ENCODE measurements at places on chromosomes 11 and 22.
A peak's percentile ranks its signal among the peaks of the same experiment; 100 is the strongest.

DNA sequence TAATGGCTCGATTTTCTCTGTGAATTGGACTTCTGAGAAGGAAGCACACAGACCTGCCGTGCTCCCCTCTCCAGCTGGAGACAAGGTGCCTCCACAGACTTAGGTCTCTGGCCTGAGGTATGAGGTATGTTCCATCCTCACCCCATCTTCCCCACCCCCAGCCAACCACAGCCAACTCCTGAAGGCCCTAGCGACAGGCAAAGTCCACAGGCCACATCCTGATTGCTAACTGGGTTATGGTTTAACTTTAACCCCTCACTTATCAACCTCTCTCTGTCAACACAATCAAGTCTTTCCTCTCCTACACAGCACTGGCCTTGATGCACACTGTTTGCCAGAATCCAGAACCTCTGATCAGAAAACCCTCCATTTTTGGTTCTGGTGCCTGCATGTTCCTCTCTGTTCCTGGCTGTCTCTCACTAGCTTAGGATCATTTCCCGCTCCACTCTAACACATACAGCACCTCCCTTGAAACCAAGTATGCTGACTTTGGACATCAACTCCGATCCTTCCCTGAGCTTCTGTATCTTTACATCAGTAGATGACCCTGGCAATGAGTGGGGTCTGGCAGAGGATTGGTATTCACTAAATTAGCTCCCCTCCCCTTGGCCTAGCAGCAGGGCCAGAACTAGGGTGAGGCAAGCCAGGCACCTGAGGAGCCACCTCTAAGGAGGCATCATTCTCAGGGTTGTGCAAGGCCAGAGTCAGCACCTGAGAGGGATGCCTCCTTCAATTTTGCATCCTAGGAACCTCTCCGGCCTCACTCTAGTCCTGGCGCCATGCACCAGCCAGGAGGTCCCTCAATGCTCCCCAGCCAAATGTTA lies 22.0 kb downstream of the JAML start:
- DNase-seq: no peak

- no peak for DNase-seq
Observed at GRCh38 chr11:68931911-68932310, 28.2 kb downstream of the IGHMBP2 start.

GRCh38 chr22:47370448-47371262 lies 608.2 kb downstream of the TBC1D22A start:
- no peak for DNase-seq

DNA sequence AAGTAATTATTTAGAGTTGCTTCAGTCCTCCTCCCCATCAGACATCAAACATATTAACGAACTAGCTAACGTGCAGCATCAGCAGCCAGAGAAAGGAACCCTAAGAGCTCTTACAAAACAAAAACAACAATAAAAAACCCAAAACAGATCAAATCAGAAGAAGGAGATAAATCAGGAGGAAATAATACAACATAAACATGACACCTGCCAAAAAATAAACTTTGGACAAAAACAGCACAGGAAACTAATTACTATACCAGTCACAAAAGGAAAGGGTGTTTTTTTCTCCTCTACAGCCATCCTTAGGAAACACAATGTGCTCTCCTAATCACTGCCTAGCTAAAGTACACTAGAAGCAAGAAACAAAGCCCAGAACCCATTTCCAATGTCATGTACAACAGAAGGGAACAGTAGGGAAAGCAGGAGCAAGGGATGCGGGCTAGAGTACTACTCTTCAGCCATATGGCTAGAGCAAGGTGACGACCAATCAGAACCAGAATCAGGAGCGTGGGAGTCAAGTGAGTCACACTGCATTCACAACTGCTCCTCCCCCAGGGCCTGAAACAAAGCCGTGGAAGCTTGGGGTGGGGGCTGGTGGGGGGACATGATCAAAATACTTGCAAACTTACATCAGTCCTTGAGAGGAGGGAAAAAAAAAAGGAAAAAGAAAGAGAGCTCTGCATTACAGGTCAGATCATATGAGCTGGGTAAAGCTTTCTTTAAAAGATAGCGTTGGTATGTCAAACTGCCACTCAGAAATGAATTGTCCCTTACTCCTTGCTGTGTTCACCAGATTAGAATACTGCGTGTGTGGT lies 60.4 kb downstream of the LARGE2 start:
- peak; percentile 65 for DNase-seq

DNA sequence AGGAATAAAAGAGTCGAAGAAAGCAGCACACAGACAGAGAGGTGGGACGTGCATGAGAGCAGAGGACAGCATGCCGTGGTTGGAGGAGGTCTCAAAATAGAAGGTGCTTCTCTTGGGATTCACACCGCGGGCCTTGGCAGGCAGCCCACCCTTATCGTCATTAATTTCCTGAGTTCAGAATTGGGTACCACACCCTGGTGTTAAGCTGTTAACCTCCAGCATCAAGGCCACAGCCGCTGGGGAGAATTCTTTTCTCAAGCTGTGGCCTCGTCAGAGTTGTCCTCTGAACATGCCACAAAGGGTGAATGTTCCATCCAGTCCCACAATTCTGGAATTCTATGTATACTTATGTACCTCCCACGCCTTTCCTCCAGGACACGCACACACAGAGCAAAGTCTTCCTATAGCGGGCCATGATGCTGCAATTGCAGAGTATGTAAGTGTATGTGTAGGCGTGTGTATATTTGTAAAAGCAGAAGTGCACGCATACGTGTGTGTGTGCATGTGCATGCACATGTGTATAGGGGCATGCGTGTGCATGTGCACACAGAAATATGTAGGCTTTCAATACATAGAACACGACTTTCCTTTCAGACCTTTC lies 39.0 kb downstream of the ADAMTS8 start:
- no peak for DNase-seq

DNA sequence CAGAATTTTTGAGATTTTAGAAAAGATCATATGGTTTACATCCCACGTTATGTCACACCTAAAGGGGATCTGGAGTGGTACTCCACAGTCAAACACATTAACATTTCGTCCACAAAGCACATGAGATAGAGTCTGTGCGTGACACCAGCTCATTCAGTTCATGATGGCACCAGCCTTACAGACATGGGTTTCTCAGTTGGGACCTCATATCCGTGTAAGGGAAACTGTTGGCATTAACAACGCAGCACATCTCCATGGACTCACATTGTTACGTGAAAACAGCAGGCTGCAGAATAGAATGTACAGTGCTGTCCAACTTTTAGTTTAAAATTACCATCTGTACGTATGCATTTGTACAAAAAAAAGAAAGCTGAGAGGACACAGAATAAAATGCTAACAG lies 14.0 kb downstream of the RIC8A start:
- no peak for DNase-seq

- DNase-seq: no peak
Observed at GRCh38 chr22:38317122-38317994, at the start of gene CSNK1E. CSNK1E (minus strand) TSS chr22:38317433; CDS start chr22:38314157, 3,276 bp downstream.

- no peak for DNase-seq
Observed at GRCh38 chr22:49186762-49187161, 640.9 kb downstream of the BRD1 start.

DNA sequence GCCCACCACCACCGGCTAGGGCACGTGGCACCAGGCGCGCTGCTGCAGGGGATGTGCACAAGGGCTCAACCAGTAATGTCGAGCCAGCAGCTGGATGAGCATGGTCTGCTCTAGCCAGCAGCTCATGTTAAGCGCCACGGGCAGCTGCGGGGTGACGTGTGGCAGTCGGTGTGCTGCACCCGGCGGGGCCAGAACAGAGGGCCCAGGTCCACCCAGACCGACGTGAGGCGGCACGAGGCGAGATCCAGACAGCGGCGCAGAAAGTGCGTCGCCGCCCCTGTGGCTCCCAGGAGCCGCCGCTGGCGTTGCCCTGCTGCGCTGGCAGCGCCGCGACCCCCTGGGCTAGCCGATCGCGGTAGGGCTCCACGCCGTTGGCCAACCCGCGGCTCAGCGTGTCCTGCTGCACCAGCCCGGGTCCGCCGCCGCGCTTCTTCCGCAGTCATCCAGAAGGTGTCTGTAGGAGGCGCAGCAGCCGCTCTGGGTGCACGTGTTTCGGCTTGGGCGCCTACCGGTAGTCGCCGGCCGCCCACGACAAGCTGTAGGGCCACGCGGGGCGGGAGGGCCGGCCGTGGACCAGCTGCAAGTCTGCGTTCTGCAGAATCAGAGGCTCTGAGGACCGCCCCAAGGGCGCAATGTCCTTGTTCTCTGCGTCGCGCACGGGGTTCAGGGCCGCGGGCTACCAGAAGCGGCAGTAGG lies 4.6 kb upstream of the GALR3 start:
- no peak for DNase-seq

DNA sequence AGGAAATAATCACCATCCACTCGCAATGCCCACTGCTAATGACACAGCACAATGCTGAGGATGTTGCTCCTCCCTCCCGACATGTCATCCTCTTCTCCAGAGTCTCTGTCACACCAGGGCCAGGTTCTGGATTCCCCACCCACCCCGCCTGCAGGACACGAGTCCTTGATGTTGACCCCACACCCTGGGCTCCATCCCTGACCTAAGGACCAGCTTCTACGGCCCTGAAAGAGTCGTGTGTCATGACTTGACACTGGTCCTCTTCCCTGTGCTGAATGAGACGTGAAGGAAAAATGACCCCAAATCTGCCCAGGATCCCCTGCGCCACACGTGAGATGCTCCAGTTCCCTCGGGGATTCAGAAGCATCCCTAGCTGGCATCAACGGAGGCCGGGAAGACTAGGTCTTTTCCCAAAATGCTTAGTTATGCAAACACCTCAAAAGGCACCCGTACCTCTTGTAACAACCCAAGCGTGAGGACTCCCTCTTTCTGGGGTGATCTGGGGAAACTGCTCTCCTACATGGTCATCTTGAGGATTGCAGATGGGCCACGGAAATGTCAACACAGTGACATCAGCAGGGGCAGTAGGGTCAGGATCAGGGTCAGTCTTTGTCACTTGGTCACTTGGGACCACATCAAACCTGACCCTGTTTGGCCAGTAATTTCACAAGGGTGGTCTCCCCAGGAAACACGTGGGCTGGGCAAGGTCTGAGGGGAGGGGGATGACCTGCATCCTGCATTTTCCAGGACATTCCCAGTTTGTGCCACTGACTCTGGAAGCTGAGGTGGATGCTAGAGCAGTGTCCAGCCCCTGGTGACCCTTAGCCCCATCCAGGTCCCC lies 42.0 kb downstream of the IGLL5 start:
- DNase-seq: no peak

DNA sequence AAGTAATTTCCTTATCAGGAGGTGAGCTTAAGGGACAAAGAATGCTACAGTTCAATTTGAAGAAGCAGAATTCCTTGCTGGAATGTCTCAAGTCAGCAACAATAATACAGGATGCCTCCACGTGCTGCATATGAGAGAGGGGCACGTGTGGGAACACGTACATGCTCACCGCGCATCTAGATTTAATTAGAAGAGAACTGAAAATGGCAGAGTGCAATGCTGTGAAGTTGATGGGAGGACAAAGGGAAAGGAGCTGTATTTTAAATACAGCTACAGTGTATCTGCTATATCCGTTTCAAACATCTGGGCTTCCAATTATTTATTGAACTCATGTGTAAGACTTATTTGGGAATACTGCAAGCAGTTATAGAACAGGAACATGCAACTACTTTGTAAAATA lies 328.7 kb downstream of the SOX6 start:
- DNase-seq: no peak

DNA sequence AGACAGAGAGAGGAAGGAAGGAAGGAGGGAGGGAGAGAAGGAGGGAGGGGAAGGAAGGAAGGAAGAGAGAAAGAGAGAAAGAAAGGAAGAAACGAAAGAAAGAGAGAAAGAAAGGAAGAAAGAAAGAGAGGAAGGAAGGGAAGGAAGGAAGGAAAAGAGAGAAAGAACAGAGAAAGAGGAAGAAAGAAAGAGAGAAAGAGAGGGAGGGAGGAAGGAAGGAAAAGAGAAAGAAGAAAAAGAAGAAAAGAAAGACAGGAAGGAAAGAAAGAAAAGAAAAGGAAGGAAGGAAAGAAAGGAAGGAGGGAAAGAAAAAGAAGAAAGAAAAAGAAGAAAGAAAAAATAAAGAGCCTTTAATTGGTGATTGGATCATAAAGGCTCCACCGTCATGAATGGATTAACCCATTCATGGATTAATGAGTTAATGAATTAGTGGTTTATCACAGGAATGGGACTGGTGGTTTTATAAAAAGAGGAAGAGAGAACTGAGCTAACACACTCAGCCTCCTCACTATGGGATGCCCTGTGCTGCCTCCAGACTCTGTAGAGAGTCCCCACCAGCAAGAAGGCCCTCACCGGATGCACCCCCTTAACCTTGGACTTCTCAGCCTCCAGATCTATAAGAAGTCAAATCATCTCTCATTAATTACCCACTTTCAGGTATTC lies 9.0 kb upstream of the PLAAT2 start:
- DNase-seq: no peak

GRCh38 chr11:60371386-60371785 lies 6.9 kb upstream of the MS4A7 start:
- DNase-seq: no peak

- DNase-seq: no peak
Observed at GRCh38 chr22:19448739-19449421, 1.4 kb upstream of the C22orf39 start.

- DNase-seq: no peak
Observed at GRCh38 chr11:118897721-118898310, 14.1 kb downstream of the CXCR5 start.

GRCh38 chr11:30837252-30837651 lies 251.1 kb upstream of the MPPED2 start:
- DNase-seq: no peak

- DNase-seq: no peak
Observed at GRCh38 chr22:28896611-28897010, 13.2 kb downstream of the ZNRF3 start.

DNA sequence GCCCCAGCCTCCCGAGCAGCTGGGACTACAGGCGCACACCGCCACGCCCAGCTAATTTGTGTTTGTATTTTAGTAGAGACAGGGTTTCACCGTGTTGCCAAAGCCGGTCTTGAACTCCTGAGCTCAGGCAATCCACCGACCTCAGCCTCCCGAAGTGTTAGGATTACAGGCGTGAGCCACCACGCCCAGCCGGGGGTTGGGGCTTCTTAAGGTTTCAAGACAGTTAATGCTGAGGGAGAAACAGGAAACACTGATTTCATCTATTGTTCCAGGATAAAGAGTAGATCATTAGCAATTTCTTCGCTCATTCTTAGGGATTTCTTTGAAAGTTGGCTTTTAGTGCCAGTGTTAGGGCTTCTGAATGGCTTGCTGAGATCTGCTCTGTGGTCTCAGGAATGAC lies 21.2 kb upstream of the CLMP start:
- no peak for DNase-seq

DNA sequence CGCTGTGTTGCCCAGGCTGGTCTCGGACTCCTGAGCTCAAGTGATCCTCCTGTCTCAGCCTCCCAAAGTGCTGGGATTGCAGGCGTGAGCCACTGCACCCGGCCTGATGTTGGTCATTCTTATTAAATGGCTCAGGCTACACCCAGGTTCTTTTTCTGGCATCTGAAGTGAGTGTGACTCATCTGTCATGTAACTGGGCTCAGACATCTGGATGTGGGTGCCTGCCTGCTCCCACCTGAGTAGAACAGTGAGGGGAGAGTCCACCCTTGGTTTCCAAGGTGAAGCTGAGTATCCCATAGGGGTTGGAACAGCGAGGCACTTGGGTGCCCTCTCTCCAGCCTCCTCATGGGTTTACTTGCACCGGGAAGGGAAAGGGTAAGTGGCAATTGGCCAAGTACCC lies 36.7 kb upstream of the EIF3D start:
- DNase-seq: no peak

All from NCI-H1694 treated with DMSO at 0.1 percent for 48 hours (cell line).